ENCODE measurements at places on chromosomes 2 and 18.

GRCh38 chr18:50679056-50679455 is 119.2 kb downstream of the MAPK4 start:
- DNase-seq, result no peak

GRCh38 chr18:10304853-10305252 is 149.6 kb upstream of the APCDD1 start:
- DNase-seq, result no peak

DNA sequence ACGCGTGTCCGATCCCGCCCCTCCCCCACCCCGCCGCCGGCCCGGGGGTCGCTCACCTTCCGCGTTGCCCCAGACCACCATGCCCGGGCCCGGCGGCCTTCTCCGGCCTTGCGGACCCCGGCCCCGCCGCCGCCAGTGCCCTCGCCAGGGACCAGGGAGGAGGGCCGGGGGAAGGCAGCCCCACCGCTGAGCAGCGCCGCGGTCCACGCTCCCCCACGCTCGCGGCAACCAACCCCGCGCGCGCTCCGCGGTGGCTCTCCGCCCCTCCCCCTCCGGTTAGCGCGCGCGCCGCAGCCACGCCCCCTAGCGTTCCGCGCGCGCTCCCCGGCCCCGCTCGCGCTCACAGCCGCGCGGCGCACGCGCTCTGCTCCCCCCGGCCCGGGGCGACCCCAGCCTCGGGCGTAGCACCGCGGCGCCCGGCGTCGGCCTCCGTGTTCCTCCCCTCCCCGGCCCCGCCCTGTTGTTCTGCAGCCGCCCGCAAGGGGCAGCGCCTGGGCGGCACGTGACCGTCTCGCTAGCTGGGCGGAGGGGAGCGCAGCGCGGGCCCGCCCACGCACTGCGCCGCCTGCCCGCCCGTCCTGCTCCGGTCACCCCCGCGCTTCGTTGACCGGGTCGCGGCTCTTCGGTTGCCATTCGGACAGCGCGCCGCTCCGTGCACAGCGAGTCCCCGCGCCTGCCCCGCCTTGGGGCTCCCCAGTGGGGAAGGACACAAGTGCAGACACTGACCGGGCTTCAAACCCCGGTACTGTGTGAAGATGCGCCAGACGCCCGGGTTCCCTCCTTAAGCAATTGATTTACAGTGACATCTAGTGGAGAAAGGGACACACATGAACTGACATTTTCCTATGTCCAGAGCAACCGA is at the start of gene REV1:
Gene REV1, minus strand, starts transcription at position 257 of the 862 bp plus-strand sequence. CDS start 25,042 bp downstream, outside the sequence.
- peak; percentile 93 for DNase-seq

GRCh38 chr18:58535340-58536201 is 93.3 kb downstream of the ALPK2 start:
- no peak for DNase-seq

DNA sequence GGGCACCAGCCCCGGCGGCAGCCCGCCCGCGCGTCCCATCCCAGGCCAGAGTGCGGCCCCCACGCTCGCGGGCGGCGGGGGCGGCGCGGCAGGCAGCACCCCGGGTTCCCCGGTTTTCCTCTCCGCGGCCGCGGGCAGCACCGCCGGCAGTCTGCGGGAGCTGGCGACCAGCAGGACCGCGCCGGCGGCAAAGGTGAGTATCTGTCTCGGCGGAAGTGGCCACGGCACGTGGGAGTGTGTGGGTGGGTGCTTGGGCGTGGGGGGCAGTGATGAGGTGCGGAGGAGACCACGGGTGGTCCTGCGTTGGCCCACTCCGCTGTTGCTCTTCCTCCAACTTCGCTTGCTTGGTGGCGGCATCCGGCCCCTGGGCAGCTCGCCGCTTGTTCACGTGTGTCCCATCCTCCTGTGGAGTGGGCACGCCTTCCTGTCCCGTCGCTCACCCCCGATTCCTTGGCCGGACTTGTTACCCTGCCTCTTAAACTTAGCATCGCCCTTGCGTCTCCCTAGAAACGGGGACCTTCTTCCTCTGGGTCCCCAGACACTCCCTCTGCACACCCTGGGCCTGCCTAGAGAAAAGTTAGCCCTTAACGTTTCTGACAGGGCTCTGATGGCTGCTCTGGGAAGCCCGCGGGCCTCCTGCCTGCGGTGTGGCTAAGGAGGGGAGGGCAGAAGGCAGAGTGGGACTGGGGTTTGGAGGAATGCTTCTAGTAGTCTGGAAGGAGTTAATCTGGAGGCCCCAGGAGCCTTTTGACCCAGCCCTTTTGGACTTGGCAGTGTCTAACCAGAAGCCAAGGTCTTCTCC is 1.1 kb downstream of the SH3RF3 start:
- no peak for DNase-seq

All from activated CD4-positive, CD25-positive, alpha-beta regulatory T cell treated with anti-CD3 and anti-CD28 coated beads, Interleukin-2, amount 50 U/mL, for 72 hours (primary cell).